ENCODE measurements at places on chromosomes 4 and X.

DNA sequence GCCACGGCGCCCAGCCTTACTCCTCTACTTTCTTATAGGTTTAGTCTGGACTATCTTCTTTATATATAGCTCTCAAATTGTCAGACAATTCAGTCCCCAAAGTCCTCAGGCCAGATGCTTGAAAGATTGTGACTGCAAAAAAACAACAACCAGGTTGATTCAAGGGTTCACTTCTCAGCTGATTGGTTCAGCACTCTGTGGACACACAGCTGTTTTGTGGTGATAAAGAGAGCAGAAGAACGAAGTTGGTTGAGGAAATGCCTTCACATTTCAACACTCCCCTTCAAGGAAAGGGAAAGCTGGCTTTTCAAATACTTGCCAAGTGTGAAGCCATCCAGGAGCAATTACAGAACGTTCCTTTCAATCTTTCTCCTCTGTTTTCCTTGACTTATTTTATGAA lies 166.8 kb downstream of the SHROOM3 start:
- DNase-seq, result no peak

GRCh38 chr4:178347111-178347510 lies 904.9 kb upstream of the AGA start:
- DNase-seq, result no peak

DNA sequence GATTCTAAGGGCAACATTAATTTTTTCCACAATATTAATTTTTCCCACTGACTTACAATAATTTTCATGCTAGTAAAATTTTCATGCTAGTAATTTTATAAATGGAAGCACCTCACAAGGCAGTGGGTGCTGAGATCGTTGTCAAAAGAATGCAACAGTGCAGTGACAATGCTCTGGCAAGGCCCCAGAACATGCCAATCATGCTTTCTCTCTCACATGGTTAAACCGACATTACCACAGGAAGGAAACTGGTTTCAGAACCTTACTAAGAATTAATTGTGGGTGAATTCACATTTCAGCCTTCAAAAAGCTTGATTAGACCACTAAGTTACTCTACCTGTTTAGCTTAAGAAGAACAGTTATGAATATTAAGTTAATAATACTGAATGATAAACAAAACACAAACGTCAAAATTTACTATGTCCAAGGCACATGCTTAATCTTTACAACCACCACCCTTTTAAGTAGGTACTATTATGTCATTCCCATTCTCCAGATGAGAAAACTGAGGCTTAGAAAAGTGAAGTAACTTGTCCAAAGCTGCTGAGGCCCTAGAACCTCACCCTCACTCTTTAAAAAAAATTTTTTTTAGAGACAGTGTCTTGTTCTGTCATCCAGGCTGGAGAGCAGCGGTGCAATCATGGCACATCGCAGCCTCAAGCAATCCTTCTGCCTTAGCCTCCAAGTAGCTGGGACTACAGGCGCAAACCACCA lies 10.0 kb upstream of the OPHN1 start:
- DNase-seq, result no peak

- no peak for DNase-seq
Measured at GRCh38 chr4:156665780-156666366, 305.7 kb downstream of the PDGFC start.

- DNase-seq, result no peak
Measured at GRCh38 chr4:110046588-110047049, 133.9 kb downstream of the EGF start.

DNA sequence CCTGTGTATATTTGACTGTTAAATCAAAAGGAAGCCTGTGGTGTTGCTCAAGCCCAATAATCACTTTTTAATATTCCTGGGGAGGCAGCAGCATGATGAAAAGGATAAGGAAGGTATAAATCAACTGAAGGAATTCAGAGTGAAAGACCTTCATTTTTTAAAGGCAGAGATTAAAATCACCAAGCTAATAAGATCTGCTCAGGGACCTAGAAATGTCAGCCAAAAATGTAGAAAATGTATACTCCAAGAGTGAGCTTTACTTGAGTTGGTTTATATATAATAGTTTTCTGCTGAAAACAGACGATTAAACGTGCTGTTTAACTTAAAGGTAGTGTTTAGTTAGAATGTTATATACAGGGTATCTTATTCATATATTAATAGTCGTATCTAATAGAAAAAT lies 549.3 kb downstream of the IQCM start:
- DNase-seq, result no peak

DNA sequence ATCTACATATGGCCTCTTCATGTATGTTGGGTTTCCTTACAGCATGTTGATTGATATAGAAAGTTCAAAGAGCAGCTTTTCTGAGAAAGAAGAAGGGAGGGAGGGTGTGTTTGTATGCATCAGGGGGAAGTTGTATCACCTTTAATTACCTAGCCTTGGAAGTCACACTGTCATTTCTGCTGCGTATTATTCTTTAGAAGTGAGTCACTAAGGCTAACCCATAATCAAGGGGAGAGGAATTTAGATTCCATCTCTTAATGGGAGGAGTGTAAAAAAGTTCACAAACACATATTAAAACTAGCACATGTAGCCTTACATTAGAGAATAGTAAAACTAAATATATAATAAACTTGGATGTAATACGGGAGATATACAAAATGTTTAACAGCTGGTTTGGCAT lies 86.5 kb upstream of the CBLL2 start:
- DNase-seq, result no peak

GRCh38 chr4:100694467-100694866 lies 176.6 kb upstream of the EMCN start:
- DNase-seq, result no peak

GRCh38 chr4:147913137-147913536 lies 181.2 kb downstream of the ARHGAP10 start:
- no peak for DNase-seq

- DNase-seq, result no peak
Measured at GRCh38 chr4:106316773-106317409, 541 bp downstream of the AIMP1 start.

DNA sequence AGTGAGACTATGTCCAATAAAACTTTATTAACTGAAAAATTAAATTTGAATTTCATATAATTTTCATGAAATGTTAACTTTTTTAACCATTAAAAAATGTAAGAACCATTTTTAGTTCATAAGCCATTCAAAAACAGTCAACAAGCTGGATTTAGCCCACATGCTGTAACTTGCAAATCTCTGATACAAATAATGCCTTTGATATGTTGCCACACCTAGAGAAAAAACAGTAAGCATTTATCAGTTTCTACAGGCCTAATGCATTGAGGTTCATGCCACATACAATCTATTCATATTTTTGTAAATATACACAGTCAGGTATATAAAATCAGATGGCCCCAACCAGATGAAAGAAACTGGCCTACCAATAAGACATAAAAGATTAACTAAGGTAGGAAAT lies 52.8 kb downstream of the LCORL start:
- no peak for DNase-seq

- no peak for DNase-seq
Measured at GRCh38 chr4:8582436-8582835, 2.2 kb downstream of the GPR78 start.

- DNase-seq, result no peak
Measured at GRCh38 chr4:14877246-14878225, 124.7 kb upstream of the CPEB2 start.

DNA sequence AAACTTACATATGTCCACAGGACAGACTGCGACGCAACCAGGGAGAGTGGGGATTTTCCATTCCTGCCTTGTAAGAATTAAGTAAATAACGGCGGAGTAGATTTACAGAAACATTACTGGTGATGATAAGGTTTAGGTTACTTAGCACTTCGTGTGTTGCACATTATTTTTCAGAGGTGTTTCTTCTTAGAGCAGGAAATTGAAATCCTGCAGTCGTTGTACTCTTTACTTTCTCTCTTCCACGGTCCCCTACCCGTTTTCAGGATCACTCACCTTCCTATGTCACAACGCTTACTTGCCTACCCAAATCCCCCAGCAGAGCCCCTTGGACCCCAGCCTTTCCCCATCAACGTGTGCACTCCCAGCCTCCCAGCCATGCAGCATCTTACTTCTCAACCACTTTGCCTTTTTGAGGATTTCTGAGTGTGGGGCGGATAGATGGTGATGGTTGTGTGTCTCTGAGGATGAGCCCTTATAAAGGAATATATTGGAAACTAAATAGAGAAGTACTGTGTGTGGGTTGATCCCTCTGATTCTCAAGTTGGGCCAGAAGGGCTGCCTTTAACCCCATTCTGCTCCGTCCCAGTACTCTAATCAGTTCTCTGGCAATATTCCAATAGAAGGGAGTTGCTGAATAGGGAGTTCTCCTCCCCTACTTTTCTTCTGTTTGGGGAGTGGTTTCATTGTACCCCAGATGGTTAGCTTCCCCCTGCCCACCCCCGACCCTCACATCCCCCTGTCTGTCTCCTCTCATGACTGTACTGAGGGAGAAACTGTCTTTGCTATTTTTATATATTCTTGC lies 1.6 kb downstream of the MID2 start:
- DNase-seq, result no peak

- DNase-seq, result no peak
Measured at GRCh38 chrX:53188763-53189162, 36.2 kb downstream of the KDM5C start.

DNA sequence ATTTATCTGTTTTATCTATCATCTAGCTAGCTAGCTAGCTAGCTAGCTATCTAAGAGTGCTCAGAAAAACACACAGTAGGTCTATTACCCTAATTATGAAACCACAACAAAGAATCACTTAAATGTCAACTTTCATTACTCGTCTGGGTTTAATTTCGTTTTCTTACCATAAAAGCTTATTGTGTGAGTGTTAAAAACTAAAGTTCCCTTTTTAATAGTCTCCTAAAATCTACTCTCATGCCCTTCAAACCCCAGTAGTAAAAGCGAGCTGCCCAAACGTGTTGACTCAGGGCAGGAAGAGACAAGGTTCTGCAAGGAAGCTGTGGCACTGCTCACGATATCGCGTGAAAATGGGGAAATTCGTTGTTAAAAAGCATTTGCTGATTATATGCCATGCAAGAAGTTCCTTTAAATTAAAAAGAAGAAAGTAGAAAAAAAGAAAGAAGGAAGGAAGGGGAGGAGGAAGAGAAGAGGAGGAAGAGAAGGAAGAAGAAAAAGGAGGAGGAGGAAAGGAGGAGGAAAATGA lies 595 bp downstream of the MBNL3 start:
- DNase-seq, result peak; percentile 16

DNA sequence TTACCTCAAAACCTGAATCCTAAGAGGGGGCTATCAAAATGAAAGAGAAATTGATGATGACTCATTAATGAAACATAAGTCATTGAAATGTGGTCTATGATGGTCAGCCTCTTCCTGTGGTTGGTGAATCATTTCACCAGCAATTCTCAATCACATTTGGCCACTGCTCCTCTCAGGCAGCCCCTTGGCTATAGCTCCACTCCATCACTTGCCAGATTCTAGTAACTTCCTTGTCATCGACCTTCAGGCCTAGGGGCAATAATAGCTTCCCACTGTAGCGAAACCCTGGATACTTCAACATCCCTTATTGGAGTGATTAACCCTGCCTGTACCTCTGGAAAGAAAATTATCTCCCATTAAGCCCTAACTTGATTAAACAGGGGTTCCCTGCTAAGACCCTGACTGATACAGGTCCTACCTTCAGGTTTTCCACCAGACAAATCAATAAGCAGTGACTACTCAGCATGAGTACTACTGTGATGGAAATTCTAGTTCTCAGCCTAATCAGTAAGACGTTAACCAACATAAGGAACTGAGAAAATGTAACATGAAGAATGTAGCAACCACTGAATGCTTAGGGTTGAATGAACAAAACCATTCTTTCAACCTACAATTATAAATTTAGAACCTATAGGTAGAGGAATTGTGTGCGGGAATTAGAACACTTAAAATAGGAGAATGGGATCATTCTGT lies 30.4 kb downstream of the ADH7 start:
- DNase-seq, result peak; percentile 58

DNA sequence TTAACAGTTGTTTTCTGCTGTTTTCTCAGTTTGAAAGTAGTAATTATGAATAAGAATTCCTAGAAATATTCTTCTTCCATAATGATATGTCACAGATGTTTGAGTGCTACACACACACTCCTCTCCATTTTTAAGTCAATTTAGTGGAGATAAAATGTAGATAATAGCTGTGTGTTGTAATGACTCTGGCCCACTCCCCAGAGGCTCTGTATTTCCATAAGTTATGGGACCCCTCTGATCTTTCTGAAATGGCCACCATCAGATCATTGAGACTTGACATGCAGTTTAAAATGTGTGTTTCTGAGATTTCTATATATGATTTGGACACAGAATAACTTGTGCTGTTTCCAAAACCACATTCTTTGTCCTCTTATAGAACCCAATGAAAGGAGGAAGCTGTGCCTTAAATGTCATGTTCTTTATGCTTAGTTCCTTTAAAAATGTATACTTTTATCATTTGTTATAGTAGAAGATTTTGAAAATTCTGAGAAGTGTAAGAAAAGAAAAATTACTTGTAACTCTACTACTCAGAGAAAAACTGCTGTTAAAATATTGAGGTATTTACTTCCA lies 46.4 kb downstream of the GAB1 start:
- DNase-seq, result no peak

DNA sequence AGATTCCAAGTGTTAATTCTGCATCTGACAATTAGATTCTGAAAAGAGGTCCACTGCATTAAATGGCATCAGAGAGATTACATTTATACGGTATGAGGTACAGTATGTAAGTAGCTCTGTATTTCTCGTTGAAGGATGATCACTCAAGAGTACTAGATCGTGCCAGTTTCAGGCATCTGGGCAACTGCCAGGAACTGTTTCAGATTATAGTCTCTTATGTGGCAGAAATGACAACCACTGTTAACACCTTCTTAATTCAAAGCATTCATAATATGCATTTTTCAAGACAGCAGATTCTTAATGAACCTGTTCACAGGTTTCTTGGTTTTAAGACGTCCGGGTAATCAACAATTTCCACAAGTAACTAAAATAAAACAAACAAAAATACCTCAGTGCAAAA lies 1.6 kb downstream of the ANKRD50 start:
- DNase-seq, result no peak

- no peak for DNase-seq
Measured at GRCh38 chrX:85140964-85141363, 102.6 kb downstream of the SATL1 start.

GRCh38 chrX:43000121-43000520 lies 222.2 kb upstream of the PPP1R2C start:
- no peak for DNase-seq

DNA sequence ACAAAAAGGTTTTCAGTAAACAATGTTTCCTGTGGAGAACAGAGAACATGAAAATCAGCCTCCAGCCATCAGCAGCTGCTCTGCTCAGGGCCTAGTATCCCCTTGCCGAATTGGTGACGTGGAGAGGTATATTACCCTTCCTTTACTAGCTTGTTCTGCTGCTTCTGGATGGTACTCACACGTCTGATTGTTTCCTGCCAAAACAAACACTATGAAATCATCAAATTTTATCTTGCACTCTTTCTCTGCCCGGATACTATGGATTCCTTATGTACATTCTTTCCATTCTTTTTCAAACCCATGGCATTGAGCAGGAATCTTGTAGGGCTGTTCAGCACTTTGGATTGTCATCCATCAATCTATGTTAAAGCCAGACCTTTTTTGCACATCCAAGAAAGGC lies 18.8 kb upstream of the METAP1 start:
- DNase-seq, result no peak

DNA sequence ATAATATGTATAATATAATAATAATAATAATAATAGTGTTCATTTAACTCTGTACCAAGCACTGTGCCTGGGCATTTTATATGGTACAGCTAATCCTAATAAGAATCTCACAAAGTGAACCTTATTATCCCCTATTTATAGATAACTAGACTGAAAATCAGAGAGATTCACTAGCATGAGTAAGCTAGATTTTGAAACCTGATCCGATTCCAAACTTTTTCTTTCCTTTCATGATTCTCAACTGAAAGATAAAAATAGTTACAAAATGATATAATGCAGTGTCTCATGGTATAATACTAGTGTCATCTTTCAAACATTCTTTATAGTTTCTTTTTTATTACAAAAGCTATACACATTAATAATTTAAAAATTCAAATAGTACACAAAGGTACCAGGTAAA lies 55.9 kb upstream of the RNF128 start:
- no peak for DNase-seq

Measured in GM13977 (cell line).